ENCODE measurements at places on chromosomes 5 and 9. TPM values are rescaled to one million over a fixed set of nuclear protein-coding genes. Genes with fewer than 3 reads are reported as not detected.

PTPN3 gene
- 0.03 TPM for polyA plus RNA-seq

ENHO gene
- polyA plus RNA-seq: 0.10 TPM

LCN15 gene
- not detected for polyA plus RNA-seq

AJM1 gene
- 0.32 TPM for polyA plus RNA-seq

DRD1 gene
- polyA plus RNA-seq: not detected

LPAR1 gene
- polyA plus RNA-seq: 3.0 TPM
